Hepatocyte (in vitro differentiated cells): ENCODE measurements at places on chromosomes 6 and 20. TPM values are rescaled to one million over a fixed set of nuclear protein-coding genes. Genes with fewer than 3 reads are reported as not detected.
A peak's percentile ranks its signal among the peaks of the same experiment; 100 is the strongest.

GRCh38 chr6:37916675-37917074, 97.1 kb downstream of the ZFAND3 start:
- H3K4me1 ChIP-seq, result no peaks in the 10 kb centered on the region
- H3K4me3 ChIP-seq, result no peak overlapping the region
- no peak for DNase-seq
- no peaks in the 10 kb centered on the region for H3K27me3 ChIP-seq
- no peak overlapping the region for H3K27ac ChIP-seq
- no peaks in the 10 kb centered on the region for H3K36me3 ChIP-seq

GRCh38 chr6:74976701-74977100, 229.2 kb downstream of the COL12A1 start:
- H3K4me3 ChIP-seq, result no peak overlapping the region
- H3K27ac ChIP-seq, result no peak overlapping the region
- no peak for DNase-seq
- no peaks in the 10 kb centered on the region for H3K36me3 ChIP-seq
- H3K27me3 ChIP-seq, result no peaks in the 10 kb centered on the region
- no peaks in the 10 kb centered on the region for H3K4me1 ChIP-seq

GRCh38 chr6:109340811-109341210, 41.5 kb downstream of the CD164 start:
- no peak for DNase-seq
- no peaks in the 10 kb centered on the region for H3K4me1 ChIP-seq
- no peak overlapping the region for H3K4me3 ChIP-seq
- H3K36me3 ChIP-seq, result no peaks in the 10 kb centered on the region

- no peaks in the 10 kb centered on the region for H3K27me3 ChIP-seq
- no peaks in the 10 kb centered on the region for H3K36me3 ChIP-seq
- no peak overlapping the region for H3K27ac ChIP-seq
- no peak overlapping the region for H3K4me3 ChIP-seq
- DNase-seq, result no peak
- H3K4me1 ChIP-seq, result no peaks in the 10 kb centered on the region
These were observed 19.7 kb upstream of the UST start for GRCh38 chr6:148727104-148727503.

DNA sequence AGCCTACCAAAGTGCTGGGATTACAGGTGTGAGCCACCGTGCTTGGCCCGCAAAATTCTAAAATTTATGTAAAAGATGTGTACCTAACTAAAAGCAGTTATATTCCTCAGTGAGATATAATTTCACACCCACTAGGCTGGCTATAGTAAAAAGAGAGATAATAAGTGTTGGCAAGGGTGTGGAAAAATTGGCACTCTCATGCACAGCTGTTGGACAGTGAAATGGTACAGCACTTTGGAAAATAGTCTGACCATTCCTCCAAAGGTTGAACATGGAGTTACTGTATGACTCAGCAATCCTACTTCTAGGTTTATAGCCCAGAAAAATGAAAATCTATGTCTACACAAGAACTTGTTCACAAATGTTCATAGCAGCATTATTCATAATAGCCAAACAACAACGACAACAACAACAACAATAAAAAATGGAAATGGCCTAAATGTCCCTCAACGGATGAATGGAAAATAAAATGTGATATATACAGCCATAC, 13.9 kb downstream of the C6orf15 start:
- H3K36me3 ChIP-seq, result no peaks in the 10 kb centered on the region
- H3K4me3 ChIP-seq, result no peak overlapping the region
- no peak overlapping the region for H3K27ac ChIP-seq
- no peaks in the 10 kb centered on the region for H3K27me3 ChIP-seq

DNA sequence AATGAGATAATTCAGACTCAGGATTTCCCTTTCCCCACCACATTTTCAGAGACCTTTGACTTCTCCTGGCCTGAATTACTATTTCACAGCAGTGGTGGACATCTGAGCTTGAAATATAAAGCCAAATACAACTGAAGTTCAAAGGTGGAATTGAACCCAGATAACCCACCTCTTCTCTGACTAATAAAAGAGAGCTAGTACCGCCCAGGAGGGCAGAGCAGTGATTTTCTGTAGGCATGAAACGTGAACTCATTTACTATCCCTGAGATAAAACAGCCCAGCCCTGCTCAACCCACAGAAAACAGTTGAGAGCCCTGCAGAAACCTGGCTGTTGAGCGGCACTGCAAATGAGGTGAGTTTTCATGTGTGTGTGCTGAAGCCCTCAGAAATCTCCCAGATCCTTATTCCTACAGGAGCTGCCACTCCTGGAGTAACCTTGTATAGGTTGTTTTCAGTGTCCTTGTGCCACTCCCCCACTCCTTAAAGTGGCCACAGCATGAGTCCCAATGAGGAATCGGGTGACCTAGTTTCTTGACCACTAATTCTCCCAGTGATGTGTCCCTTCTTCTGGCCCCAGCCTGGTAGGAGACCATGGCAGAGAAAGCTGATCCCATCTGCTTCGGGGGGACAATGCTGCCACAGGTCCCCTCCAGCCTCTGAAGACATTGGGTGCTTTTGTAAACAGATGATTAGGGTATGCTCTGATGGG, 99.2 kb downstream of the NOL4L start:
- peaks cover 25% of the 10 kb centered on the region for H3K4me1 ChIP-seq
- peak; percentile 69 for DNase-seq
- no peaks in the 10 kb centered on the region for H3K36me3 ChIP-seq
- no peaks in the 10 kb centered on the region for H3K27me3 ChIP-seq
- no peak overlapping the region for H3K4me3 ChIP-seq
- peak overlapping the region; percentile 98 for H3K27ac ChIP-seq

- H3K4me1 ChIP-seq, result peaks cover 11% of the 10 kb centered on the region
- DNase-seq, result no peak
- H3K27me3 ChIP-seq, result no peaks in the 10 kb centered on the region
- no peak overlapping the region for H3K4me3 ChIP-seq
- no peak overlapping the region for H3K27ac ChIP-seq
These were observed 5.0 kb downstream of the HSF2 start for GRCh38 chr6:122404444-122404843.

DNA sequence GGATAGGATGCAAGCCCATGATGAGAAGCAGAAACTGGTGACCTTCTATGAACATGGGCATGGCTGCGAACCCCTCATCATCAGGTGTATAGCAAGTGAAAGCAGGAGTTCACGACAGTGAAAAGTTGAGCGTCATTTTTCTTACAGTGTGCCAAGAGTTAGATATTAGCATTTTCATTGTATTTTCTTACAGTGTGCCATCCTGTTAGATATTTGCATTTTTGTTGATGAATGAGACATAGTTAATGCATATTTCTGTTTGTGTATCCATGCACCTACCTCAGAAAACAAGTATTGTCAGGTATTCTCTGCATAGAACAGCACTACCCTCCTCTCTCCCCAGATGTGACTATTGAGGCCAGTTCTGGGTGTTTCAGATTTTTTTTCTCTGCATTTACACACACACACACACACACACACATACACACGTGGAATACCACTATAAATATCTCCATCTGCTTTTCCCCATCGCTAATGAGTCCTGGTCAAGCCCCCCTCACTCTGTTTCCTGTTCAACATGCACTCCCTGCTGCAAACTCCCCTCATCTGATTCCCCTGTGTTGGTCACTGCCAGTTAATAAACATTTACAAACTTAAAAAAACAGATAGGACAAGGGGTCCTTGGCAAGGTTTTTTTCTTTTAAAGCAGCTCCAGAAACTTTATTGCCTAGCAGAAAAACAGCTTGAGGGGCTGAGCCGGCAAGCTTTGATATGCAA, 41.7 kb downstream of the PLN start:
- H3K27ac ChIP-seq, result no peak overlapping the region
- no peak for DNase-seq

GRCh38 chr6:16799279-16800193, 38.3 kb upstream of the ATXN1 start:
- no peaks in the 10 kb centered on the region for H3K36me3 ChIP-seq
- peaks cover 16% of the 10 kb centered on the region for H3K4me1 ChIP-seq
- no peak overlapping the region for H3K27ac ChIP-seq
- H3K4me3 ChIP-seq, result no peak overlapping the region

Gene DPPA5
- not detected in 2 replicates for total RNA-seq

Gene GABRR1
- 0.27 TPM in 1 of 2 replicates, not detected in the other for total RNA-seq

Gene MATN4
- total RNA-seq, result 0.57 TPM in 1 of 2 replicates, not detected in the other

Gene C4A
- 49.1 and 66.8 TPM in 2 replicates for total RNA-seq

Gene ABCC10
- 16.7 and 17.6 TPM in 2 replicates for total RNA-seq
